Activated naive CD4-positive, alpha-beta T cell treated with Interleukin-2 at 50 U/mL for 16 hours (primary cell): ENCODE measurements at places on chromosomes 5 and 9.

GRCh38 chr9:68819065-68819464, 114.0 kb downstream of the PIP5K1B start:
- no peak for DNase-seq

- no peak for DNase-seq
These were observed 20.9 kb downstream of the KLHL3 start for GRCh38 chr5:137714946-137715345.

DNA sequence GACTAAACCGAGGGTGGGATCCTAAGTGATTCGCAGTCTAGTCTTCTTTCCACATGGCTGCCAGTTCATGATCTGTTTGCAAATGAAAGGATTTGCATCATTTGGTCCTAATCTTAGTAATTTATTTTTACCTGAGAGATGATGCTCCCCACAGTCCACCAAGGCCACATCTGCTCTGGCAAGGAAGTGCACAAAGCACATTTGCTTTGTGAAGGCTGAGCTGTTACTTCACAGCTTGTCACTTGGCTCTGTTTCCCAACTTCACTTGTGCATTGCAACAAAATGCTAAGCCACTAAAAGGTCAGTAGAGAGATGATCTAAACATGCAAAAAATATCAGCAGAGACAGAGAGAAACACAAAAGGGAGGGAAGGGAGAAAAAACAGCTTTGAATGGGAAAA, 128.5 kb upstream of the VLDLR start:
- no peak for DNase-seq

- no peak for DNase-seq
These were observed 1.4 kb downstream of the HAND1 start for GRCh38 chr5:154476354-154477205.

- no peak for DNase-seq
These were observed 109.8 kb upstream of the MSX2 start for GRCh38 chr5:174614500-174615135.

- DNase-seq = no peak
These were observed 11.8 kb downstream of the ITGA1 start for GRCh38 chr5:52799358-52799982.

DNA sequence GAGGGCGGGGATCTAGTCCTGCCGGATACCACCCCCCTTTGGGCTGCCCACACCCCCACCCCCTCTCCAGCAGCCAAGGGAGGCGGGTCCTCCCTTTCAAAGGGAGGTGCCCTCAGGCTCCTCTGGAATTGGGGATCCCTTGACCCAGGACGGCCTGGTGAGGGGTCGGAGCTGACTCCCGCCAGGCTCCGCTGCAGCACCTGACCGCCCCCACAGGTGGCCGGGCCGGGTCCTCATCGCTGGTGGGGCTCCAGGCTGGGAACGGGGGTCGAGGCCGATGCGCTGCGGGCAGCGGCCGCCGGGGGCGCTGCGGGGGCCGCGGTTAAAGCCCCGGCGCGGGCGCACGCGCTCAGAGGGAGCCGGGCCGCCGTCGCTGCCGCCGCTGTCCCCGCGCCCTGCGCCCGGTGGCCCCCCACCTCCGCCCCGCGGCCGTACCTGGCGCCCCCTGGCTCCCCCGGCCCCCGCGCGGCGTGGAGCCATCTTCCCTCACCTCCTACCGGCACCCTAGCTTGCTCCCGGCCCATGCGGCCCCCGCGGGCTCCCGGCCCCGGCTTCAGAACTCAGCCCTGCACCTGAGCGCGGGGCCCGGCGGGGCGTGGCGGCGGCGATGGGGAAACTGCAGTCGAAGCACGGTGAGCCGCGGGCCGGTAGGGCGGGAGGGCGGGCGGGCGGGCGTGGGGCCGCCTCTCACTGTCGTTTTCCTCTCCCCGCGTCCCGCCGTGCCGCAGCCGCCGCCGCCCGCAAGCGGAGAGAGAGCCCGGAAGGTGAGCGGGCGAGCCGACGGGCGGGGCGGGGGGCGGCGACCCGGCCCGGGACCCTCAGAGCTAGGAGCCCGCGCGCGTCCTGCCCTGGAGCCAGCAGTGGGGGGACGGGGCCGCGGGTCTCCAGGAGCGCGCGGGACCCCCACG, at the start of gene NKD2:
TSS of gene NKD2 (plus strand) at position 352 of the 908 bp plus-strand sequence. CDS start at position 608, 256 bp downstream.
- DNase-seq = peak; percentile 42

DNA sequence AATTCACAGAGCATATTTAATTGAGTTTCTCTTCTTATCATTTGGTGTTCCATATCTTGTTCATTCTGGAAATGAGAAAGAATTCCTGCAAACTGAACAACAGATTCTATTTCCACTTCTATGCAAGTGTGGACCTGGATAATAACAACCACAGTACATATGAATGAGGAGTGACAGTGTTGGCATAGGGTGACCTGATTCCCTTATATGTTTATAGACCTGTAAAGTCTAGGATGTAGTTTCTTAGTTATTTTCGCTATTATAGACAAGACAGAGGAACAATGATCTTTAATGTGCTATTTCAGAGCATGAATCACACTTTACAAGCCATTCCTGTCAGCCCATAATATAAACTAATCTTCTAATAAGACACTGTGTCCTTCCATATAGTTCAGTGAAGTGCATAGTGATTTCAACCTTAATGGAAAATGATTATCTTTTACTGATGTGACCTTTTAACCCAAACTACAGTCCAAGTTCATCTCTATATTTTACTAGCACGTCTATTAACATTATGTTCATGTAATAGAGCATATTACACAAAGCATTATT, 88.2 kb upstream of the FAM174A start:
- no peak for DNase-seq

GRCh38 chr9:85528607-85529006, 213.1 kb downstream of the AGTPBP1 start:
- DNase-seq = no peak
